ENCODE measurements at places on chromosomes 5 and 9. TPM values are rescaled to one million over a fixed set of nuclear protein-coding genes. Genes with fewer than 3 reads are reported as not detected.

MARCHF11 gene
- not detected for total RNA-seq

PLAC8L1 gene
- not detected for total RNA-seq

EQTN gene
- total RNA-seq: not detected

PTPN3 gene
- 5.0 TPM for total RNA-seq

APBA1 gene
- 1.3 TPM for total RNA-seq

IL5 gene
- not detected for total RNA-seq

IGFBPL1 gene
- not detected for total RNA-seq

ADGRD2 gene
- total RNA-seq: not detected

TAF11L5 gene
- total RNA-seq: not detected

DNA sequence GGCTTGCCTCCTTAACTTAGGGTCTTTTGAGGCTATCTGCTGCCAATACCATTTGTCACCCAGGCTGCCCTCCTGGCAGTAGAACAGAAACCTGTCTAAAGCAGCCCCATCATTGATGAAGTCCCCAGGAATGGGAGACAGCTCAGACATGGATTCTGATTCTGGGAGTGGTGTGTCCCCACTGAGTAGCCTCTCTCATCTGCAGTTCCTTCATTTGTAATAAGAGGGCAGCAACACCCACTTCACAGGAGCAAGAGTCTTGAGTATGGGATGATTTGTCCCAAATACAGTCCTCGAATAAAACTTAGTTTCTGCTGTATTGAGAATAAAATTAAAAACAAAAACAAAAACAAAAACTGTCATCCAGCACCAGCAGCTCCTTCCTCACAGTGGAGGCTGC lies 167.6 kb downstream of the ASTN2 start:
- peak; percentile 7 for DNase-seq

- DNase-seq: no peak
Measured at GRCh38 chr9:128629136-128629535, 27.5 kb downstream of the DYNC2I2 start.

DNA sequence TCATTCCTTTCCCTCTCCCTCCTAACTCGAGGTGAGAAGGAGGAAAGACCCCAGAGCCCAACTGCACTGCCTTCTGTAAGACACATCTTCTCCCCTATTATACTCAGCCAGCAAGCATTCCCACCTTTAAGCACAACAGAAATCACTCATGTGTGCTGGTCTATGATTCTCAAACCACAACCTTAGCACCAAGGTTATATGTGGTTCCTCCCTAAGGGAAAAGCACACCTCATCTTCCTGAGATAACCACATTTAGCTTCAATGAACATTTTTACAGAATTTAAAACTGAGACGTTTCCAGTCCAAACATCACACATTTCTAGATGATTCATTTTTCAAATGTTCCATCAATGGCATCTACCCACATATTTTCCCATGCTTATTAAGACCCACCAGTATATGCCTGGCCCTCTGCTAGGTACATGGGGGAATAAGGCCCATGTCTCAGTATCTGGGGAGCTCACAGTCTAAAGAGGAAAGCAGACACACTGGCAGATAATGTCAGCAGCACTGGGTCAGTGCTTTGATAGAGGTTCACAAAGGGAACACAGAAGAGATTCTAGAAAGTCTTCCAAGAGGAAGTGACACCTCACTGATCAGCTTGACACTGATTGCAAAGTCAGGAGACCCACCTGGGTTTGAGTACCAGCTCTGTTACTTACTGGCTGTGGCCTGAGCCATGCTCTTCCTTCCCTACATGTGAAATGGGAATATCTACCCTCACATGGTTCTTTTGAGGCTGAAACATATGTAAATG lies 245.4 kb downstream of the DENND1A start:
- peak; percentile 20 for DNase-seq

- DNase-seq: no peak
Measured at GRCh38 chr9:99491408-99492158, 269.5 kb downstream of the SEC61B start.

- no peak for DNase-seq
Measured at GRCh38 chr5:80995908-80996307, 35.7 kb downstream of the RASGRF2 start.

DNA sequence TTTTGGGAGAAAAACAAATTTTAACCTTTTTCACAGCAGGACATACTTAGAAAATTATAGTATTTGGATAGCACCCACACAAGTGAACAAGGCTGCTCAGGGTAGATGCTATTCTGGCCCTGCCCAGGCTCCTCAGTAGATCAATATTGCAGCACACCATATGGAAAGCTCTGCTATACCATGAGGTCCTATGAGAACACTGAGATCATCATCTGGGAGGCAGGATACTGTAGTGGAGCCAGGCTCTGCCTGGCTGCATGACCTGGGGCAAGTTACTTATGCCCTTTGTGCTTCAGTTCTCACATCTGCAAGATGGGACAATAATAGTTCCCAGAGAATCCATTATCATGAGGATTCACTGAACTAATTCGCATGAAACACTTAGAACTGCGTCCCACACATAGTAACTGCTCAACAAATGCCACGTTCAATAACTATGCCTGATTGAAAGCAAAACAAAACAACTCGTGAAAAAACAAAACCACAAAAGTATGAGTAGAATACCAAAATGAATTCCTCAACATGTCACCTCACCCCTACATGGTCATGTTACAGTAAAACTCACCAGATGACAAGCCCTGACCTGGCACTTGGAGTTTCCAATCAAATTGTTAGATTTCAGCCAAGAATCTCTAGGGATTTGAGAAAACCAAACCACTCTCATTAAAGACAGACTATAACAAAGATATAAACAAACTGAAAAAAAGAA lies 31.9 kb downstream of the ARSB start:
- no peak for DNase-seq

DNA sequence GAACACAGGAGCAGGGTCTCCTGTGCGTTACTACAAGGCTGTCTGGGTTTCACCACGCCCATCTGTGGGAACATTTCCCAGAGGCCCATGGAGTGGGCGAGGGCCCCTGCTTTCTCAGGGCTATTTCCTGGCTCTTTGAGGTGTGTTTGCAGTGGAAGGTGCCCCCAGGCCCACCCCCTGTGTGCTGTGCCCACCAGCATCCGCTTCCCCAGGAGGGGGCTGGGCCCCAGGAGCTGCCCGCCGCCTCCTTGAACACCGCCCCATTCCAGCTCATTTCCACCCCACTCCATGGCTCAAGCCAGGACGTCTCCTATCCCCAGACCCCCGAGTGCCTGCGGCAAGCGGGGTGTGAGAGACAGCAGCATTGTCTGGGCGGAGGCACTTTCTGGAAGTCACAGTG lies 70.5 kb downstream of the NEK6 start:
- DNase-seq: no peak

DNA sequence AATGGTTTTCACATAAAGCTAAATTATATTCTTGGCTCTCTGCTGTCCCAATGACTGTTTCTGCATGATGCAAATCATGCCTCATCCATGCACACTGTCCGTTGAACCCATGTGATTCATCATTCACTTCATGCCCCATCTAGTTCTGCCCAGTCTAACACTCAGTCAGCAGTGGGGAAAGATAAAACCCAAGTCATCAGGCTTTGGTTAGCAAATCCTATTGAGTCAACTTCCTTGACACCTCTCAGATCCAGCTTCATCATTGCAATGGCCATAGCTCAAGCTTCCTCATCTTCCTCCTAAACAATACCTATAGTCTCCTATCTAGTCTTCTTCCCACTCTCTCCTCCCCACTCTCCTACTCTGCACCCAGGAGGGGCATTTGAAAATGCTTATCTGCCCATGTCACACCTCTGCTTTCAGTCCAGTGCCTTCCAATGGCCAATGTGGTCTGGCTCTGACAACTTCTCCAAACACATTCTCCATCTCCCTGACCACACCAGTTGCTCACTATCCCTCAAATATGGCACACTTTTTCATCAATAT lies 266.0 kb upstream of the TRIM32 start:
- peak; percentile 86 for DNase-seq

DNA sequence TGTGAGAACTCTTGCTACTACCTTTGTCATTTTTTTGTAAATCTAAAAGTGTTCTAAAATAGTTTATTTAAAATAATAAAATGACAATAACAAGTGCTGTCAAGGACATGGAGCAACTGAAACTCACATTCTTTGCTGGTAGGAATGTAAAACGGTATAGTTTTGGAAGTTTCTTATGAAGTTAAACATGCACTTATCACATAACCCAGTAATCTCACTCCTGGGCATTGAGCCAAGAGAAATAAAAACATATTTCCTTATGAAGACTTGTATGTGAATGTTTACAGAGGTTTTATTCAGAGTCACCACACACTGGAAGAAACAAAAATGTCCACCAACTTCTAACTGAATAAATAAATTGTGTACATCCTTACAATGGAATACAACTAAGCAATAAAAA lies 46.0 kb upstream of the COL15A1 start:
- no peak for DNase-seq

DNA sequence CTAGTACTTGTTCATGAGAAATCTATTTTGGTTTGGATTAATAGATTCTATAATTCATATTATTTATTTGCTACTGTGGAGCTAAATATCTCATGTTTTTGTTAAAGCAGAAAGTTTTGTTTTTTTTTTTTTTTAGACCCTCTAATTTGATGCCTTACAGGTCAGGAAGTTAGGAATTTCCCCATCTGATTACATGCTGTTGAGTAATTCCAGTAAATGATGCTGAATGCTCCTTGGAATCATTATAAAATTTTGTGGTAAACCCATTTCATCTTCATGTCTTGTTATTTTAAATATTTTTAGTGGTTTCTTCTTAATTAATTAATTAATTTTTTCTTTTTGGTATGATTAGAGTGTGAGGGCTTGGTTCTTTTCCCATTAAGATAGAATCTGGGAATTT lies 35.6 kb downstream of the NNT start:
- DNase-seq: no peak

GRCh38 chr9:68493958-68494577 lies 46.6 kb downstream of the TMEM252 start:
- DNase-seq: no peak

GRCh38 chr9:15271403-15271802 lies 35.6 kb downstream of the TTC39B start:
- DNase-seq: no peak

DNA sequence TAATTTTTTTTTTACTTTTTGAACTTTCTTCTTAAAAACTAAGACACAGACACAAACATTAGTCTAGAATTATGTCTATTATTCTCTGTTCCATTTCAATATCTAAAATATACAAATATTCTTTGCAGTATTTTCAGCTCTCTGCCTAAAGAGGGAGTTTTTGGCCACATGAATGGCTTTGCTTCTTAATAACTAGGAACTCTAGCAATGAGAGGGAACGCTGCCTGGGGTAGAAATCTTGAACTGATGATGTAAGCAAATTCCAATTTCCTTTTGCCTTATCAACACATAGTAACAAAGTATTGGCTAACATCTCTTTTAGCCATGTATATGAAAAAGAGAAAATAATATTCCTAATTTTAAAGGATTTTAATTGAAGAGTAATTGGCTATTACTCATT lies 51.9 kb downstream of the SLC25A46 start:
- DNase-seq: no peak

GRCh38 chr9:38160613-38161215 lies 91.7 kb upstream of the SHB start:
- peak; percentile 20 for DNase-seq

DNA sequence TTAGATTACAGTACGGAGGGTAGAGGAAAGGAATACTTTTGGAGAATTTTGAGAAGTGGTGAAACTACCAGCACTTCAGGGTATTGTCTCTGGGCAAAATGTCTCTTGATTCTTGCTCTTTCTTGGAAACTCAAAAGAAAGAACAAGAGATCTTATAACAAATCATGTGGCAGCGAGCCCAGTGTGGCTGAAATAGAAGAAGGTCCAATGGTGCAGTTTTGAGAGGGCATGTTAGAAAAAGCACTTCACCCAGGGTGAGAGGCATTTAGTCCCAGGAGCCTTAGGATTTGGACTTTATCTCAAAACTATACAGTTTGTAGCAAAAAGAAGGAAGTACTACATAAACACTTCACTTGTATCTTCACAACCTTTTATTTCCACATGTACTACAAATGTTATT lies 39.4 kb downstream of the NNT start:
- no peak for DNase-seq

DNA sequence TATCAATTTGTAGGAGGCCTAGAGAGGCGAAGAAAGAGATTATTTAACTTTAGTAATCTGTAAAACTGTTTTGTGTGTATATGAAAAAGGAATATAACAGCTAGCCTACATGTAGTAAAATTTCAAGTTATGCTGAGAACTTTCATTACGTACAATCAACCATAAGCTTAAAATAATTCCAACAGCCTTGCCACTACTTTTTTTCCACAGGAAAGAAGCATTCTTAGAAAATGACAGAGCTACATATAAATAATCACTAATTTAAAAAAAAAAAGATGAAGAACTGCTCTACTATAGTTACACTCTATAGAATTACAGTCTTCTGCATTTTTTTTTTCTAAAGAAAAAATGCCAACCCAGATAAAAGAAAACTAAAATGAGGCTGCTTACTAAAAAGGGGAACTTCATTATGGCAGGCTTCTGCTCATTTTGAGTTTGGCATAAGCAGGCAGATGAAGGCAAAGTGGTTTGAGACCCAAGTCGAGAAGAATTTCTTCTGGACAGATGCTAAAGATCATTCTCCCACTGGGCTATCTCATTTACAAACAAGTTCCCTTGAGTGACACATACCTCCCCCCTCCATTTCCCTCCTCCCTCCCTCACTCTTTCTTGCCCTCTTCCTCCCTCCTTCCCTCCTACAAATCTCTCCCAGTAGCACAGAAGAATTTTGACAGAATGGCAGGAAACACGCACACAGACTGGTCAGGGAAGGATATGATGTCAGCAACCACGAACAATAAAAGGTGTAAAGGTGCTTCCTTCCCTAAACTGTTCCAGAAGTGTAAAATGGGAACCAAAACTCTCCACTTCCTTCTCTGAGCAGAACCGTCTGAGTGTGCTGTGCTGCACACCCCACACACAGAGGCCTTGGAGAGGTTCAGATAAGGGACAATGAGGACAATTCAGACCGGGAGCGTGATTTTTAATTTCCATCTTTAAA lies 56.1 kb downstream of the MEF2C start:
- peak; percentile 82 for DNase-seq

- no peak for DNase-seq
Measured at GRCh38 chr9:109115931-109116526, 3.7 kb downstream of the TMEM245 start.

DNA sequence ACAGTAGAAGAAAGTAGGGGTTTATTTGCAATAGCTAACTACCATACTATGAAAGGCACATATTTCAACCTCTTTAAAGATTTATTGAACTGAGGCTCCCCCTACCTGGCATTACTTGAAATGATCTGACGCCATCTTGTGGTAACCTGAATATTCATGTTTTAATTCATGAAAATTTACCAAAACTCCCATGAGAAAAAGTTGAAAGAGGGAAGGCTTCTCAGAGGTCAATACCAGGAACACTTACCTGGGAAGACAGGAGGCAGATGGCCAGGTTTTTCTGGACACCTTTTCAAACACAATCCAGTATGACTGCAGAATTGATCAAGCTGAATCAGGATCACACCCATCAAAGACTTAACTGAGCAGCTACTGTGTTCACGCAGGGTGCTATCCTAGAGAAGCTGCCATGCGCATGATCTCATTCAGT lies 9.4 kb downstream of the PRELID2 start:
- peak; percentile 44 for DNase-seq

DNA sequence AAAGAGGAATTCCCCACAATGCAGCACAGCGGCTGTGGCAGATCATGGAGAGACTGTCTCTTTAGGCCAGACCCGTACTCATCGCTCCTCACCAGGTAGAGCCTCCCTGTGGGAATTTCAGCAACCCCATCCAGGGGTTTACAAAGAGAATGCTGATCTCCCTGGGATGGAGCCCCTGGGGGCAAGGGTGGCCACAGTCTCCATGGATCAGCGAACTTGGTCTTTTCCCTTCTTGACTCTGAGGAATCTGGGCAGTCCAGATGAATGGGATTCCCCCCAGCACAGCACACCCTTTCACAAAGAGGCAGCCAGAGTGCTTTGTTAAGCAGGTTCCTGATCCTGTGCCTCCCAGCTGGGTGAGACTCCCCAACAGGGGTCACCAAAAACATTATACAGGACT lies 108.7 kb upstream of the RGMB start:
- DNase-seq: no peak
